Activated CD4-positive, alpha-beta memory T cell treated with anti-CD3 and anti-CD28 coated beads for 36 hours (primary cell): ENCODE measurements at places on chromosomes 11 and 22.

DNA sequence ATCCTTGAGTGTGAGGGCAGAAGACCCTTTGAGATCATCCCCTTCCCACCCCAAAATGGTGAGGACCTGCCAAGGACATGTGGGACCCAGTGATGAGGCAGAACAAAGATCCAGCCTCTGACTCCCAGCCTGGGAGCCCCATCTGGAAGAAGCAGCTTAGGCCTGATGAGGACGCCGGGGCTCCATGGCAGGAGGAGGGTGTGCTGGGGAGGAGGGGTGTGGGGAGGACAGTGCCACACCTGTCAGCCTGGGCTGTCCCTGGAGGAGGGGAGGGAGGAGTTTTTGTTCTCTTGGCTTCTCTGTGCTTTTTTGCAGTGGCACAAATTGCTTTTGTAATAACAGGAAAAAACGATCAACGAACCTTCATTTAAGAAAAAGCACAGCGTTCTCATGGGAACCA lies 44.4 kb upstream of the DAGLA start:
- DNase-seq: no peak

DNA sequence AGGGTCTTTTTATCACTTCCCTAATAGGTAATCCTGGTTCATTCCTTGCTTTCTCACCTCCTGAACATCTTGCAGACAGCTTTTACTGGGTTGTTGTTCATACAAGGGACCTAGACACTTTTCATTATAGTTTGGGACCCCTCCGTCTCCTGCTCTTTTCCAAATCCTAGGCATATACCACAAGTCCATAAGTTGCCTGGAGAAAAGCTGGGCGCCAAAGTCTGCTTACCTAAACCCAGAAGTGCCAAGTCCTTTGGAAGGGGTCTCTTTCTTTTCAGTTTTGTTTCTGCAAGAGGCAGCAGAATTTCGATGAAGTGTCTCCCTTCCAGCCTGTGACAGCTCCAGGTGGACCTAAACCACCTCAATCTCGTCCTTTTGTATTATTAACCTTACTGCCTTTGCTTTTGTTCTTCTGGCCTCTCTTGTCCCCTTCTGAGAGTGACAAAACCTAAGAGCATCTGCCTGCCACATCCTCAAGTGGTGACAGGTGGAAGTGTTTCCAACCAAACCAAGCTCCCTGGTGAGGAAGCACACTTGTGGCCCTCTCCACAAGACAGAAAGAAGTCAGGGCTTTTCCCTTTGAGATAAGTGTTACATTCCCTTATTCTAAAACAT lies 19.5 kb upstream of the P2RY6 start:
- peak; percentile 32 for DNase-seq

DNA sequence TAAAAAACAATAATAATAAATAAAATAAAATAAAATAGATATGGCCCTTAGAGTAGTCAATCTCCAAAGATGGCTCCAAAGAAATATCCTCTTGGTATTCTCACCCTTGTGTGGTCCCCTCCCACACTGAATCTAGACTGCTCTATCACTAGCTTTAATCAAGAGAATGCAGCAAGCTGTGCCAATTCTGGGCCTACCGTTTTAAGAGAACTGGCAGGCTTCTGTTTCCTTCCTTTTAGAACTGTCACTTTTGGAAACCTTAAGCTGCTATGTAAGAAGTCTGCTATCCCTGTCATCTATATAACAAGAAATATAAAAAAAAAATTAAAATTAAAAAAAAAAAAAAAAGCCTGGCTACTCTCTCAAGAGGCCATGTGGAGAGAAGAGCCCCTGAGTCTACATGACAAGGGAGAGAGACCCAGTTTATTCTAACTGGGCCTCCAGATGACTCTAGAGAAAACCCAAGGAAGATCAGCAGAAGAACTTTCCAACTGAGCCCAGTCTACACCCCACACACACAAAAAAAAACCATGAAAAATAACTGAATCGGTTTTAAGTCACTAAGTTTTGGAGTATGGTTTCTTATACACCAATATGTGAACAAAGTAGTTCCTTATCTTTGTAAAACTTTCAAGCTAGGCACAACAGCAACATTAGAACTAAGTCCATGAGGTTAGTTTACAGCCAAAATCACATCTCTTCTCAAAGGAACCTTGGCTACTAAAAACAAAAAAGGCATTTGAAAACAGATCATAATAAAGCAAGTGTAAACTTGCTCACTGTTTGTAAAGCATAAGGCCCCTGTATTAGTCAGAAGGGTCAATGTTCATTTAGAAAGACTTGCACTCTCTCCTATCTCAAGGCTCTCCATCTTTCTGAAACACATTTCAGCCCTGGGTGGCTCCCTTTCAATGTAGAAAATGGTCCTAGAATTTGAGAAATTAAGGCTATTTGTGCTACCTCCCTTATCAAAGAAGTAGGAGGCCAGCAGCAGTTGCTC lies 67.3 kb downstream of the AMBRA1 start:
- no peak for DNase-seq

GRCh38 chr11:96049426-96049825 lies 125.5 kb upstream of the MTMR2 start:
- DNase-seq: no peak

DNA sequence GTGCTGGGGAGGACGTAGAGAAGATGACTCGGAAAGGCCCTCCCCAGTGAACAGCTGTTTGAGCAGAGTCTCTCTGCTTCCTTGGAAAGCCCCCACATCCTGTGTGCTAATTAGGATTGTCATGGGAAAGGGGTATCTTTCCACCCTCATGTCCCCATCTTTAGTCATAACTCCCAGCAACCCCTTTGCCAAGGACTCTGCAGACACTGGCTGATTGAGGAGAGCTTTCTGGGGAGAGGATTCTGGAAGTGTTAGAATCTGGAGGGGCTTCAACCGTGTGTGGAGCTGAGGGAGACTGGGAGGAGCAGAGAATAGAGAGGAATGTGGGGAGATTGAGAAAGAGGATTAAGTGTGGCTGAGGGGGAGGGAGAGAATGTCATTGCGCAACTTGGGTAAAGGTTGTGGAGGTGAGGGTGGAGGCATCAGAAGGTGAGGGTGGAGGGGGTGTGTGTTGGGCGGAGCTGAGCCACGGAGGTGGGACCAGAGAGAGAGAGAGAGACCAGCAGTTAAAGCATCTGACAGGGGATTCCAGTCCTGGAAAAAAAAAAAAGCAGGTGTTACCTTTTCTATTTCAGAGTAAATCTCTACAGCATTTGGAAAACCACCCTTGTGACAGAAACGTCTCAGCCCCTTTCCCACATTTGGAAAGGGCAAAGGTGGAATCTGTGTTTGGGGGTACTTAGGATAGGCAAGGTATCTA lies 2.2 kb downstream of the DTX4 start:
- DNase-seq: no peak

- DNase-seq: no peak
Measured at GRCh38 chr22:19733755-19734154, 10.4 kb downstream of the GP1BB start.

DNA sequence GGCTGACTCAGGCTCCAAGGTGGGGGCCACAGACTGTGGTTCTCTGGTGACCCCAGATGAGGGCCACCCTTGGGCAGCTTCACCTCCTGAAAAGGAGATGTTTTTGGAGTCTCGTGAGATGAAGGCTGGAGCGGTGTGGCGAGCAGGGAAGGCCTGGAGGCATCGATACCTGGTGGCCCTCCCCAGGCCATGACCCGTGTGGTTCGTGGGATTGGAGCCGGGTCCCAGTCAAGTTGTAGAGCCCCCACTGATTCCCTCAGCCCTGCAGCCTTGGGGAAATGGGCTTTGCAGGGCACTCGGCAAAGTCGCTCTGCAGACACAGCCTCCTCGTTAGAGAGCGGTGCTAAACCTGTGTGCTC lies 1083.4 kb downstream of the BRD1 start:
- DNase-seq: no peak

DNA sequence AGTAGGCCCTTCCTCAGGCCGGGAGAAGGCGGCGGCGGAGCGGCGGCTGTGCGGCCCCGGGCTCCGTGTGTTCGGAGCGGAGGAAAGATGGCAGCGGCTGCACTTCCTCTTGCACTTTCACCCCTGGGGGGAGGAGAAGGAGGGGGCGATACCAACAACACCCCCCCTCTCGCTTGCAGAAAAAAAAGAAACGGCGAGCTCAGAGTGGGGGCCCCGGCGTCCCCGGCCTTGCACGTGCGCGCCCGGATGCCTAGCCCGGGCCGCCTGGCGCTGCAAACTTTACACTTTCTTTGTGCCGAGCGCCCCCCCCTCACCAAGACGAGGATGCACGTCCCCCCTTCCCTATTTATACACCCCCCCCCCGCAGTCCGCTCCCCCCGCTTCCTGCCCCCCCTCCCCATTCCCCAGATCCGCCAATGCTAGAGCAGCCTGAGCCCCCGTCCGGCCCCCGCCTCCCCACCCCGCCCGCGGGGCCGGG lies at the start of gene PATZ1:
Gene PATZ1, minus strand, starts transcription at position 92 of the 478 bp plus-strand sequence. CDS start 744 bp downstream, outside the sequence.
- peak; percentile 84 for DNase-seq
